Spleen (tissue), 13 donors: ENCODE measurements at places on chromosomes 3 and 15. TPM values are rescaled to one million over a fixed set of nuclear protein-coding genes. Genes with fewer than 3 reads are reported as not detected.

- no peak for DNase-seq
Measured at GRCh38 chr15:80604583-80605575, 90.2 kb upstream of the ABHD17C start.

Gene EIF2B5
- total RNA-seq: 46.3 TPM

- DNase-seq: no peak
Measured at GRCh38 chr15:85149465-85150129, 167.9 kb downstream of the PDE8A start.

- DNase-seq: no peak
Measured at GRCh38 chr3:449711-450110, 253.1 kb downstream of the CHL1 start.

Gene SEMA7A
- 123 TPM for total RNA-seq

GRCh38 chr3:179402963-179403362 lies 48.3 kb downstream of the GNB4 start:
- no peak for DNase-seq

DNA sequence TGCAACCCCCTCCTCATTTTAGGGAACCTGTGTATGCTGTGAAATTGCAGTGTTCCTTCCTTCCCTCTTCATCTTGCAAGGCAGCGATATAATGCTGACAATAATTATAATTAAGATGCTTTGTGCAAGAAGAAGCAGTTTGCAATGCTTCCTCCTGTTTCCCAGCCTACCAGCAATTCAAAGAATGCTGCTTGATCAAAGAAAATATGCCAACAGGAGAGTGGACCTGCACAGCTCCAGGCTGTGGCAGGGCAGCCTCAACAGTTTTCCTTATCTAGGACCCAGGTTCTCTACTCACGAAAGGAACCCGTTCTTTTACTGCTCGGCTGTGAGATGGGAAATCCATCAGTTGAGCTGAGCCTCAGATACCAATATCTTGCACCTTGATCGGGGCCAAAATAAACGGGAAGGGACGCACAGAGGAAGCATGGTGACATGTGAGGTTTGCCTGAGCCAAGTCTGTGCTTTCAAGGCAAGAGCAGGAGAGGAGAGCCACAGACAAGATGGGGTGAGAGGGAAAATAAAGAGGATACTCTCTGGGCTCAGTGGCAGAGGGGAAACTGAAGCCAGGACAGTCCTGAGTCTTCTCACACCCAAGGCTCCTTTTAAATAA lies 22.6 kb upstream of the LRTM1 start:
- DNase-seq: no peak

Gene COL6A6
- 4.2 TPM for total RNA-seq

Gene C3orf20
- total RNA-seq: 0.30 TPM

GRCh38 chr15:31062310-31062847 lies 39.1 kb downstream of the TRPM1 start:
- DNase-seq: no peak
